ENCODE measurements at places on chromosomes 16 and 17.

- no peak for DNase-seq
Observed at GRCh38 chr16:85556456-85557082, 56.6 kb upstream of the GSE1 start.

DNA sequence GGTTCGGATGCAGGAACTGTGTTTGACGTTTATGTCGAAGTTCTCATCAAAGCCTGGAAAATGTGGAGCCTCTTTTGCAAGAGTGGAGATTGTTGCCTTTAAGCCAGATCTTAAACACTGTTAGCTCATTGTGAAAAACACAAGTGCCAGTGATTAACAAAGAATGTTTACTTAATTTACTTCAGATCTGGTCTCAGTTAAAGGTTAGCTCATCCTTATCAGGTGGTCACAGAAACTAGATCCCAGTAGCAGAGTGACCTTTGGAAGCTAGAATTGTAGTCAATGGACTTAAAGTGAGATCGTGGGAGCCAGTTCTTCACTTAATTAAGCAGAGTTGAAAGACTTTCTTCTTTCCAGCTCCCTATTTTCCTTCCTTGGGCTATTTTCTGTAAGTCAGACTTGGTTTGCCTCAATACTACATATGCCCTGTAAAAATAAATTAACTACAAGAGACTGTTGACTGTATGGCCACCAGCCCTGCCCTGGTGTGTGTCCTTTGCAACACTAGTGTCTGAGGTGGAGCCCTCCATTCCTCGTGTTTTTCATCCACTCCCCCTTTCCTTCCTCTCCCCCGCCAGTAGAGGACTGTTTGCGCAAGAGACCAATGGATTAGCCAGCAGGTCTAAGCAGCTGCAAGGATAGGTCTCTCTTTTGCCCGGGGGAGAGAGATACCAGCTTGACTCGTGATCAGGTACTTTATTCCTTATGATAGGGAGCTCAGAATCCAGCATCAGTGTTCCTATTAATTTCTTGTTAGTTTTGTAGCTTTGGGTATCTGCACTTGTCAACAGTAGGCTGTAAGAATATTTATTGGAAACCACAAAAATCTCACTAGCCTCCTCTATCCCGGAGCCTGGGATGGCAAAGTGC is 20.2 kb downstream of the FBXO39 start:
- DNase-seq, result no peak

DNA sequence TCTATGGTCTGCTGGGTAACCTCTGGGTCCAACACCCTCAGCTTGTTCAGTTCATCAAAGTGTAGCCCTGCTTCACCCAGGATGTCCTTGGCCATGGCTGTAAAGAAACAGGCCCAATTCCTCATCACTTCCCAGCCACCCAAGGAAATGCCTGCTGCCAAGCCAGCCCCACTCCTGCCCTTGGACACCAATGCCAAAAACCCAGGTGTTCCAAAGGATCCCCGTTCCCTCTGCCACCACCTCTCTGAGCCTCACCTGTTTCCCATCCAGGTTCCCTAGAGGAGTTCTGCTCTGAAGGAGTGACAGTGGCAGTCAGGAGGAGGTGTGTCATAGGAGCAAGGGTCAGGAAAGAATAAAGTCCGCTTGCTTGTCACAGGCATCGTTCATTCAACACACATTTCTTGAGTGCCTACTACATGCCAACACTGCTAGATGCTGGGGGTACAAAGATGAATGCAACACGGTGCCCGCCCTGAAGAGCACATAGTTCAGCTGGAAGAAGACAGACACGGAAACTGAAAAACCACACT is 3.3 kb downstream of the IFT20 start:
- no peak for DNase-seq

DNA sequence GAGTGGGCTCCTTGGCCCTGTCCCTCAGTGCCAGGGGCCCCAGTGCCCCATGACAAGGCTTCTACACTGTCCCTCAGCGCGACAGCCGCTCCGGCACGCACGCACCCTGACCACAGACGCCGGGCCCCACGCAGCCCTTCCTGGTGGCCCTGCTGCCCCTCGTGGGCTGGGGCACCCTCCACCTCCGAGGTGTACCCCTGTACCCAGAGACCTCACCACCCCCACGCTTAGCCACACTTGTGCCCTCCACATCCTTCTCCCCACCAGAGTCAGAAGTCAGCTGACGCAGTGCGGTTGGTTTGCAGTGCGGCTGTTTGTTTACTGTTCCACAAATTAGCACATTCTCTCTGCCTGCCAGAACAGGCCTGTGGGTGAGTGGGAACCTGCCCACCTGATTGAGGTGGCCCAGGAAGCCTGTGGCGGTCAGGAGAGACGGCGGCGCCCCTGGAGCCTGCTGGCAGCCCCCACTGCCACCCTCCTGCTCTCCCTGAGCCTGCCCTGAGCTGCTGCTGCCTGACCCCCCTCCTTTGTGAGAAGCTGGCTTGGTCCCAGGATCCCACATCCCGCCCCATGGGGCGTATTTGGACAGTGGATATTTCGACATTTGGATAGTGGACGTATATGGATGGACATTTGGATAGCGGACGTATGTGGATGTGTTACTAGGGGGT is 38.0 kb upstream of the CDH15 start:
- DNase-seq, result no peak

DNA sequence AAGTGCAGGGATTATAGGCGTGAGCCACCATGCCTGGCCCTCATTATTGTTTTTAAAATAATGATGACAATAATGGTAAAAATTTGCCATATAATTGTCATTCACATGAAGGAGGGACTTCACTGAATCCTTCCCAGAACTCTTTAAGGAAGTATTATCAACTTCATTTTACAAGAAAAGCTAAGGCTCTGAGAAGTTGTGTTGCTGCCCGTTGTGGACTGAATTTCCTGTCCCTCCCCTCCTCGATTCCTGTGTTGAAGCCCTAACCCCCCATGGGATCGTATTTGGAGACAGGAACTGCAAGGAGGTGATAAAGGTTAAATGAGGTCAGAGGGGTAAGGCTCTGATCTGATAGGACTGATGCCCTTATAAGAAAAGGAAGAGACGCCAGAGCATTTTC is 458.0 kb downstream of the HAPSTR1 start:
- no peak for DNase-seq

DNA sequence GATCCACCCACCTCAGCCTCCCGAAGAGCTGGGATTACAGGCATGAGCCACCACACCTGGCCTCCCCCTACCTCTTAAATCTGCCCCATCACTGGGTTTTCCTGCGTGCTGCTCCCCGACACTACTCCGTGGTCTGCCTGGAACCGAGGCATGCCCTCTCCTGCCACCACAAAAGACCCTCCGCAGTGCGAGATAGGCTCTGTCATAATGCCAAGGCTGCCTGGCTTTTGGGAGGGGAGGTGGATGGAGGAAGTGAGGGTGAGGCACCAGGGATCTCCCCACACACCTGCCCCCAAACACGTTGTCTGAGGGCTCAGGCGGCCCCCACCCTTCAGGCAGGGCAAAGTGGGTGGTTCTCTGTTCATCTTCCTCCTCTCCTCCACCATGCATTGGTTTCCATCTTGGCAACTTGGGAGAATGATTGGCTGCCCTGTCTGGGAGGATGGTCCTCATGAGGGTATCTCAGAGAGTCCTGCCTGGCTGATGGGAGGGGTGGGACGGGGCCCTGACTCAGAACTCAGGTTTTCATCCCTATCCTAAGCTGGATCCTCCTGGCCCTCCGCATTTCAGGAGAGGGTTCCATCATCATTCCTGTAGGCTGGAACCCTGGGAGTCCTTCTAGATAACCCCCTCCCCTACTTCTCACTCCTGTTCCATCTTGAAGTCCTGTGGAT is 23.2 kb downstream of the IGFBP4 start:
- DNase-seq, result no peak

DNA sequence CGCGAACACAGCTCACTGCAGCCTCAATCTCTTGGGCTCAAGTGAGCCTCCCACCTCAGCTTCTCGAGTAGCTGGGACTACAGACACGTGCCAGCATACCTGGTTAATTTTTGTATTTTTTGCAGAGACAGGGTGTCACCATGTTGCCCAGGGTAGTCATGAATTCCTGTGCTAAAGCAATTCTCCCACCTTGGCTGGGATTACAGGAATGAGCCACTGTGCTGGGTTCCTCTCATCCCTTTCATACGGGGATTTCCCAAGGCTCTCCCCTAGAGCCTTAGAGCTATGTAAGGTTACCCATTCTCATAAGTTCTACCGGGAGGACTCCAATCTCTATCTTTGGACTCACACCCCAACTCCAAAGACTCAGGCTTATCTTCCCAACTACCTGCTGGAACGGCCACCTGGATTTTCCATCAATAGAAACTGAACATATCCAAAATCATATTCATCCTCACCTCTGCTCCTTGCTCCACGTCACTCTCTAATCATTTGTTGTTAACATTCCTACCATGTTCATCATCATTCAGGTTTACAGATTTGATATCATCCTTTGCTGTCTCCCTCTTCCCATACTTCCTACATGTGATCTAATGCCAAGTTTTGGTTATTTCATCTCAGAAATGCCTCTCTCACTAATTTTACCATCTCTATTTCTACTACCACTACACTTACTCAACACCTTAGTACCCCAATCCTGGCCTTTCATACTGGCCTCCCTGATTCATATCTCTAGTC is 92.5 kb downstream of the NCOR1 start:
- no peak for DNase-seq
